ENCODE measurements at places on chromosomes 1 and 21.

GRCh38 chr1:43247256-43247921 lies 22.4 kb upstream of the TMEM125 start:
- DNase-seq: no peak

GRCh38 chr1:232548691-232549090 lies 81.2 kb downstream of the SIPA1L2 start:
- DNase-seq: no peak

DNA sequence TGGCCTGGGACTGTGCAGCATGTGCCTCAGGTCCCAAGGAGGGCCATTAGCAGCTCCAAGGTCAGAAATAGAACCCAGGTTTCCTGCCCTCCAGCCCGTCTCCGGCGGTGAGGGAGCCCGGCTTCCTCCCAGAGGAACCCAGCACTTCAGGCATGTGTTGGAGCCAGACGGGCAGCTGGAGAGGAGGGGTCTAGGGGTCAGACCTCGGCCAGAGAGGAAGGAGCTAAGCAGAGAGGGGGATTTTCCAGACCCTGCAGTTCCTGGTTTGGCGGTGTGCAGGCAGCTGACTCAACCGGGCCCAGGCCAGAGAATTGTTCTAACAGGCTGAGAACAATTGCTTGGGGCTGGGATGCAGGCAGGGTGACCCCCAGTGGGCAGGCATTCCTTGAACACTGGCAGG lies 37.1 kb downstream of the HSPG2 start:
- DNase-seq: no peak

DNA sequence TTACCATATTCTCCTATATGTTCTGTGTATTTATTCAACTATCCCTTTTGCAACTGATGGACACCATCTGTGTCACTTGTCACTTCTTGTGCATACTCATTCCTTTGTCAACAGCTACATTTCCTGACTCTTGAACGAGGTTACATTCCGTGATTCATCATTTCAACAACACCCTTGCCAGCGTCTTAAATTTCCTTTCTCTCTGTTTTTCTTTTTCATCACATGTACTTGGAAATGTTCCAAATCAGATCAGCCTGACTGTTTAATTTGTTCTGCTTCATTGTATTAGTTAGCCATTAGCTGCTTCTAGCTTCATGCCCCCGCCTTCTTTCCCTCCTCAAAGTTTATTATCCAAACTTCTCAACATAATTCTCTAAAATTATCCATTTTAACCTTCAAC lies 173.0 kb downstream of the ADGRL4 start:
- DNase-seq: no peak

Measured in hematopoietic multipotent progenitor cell treated with erythropoietin and hydrocortisone succinate and interleukin-3 and kit ligand, for 15 days (in vitro differentiated cells).